ENCODE measurements at places on chromosomes 16 and 17.

DNA sequence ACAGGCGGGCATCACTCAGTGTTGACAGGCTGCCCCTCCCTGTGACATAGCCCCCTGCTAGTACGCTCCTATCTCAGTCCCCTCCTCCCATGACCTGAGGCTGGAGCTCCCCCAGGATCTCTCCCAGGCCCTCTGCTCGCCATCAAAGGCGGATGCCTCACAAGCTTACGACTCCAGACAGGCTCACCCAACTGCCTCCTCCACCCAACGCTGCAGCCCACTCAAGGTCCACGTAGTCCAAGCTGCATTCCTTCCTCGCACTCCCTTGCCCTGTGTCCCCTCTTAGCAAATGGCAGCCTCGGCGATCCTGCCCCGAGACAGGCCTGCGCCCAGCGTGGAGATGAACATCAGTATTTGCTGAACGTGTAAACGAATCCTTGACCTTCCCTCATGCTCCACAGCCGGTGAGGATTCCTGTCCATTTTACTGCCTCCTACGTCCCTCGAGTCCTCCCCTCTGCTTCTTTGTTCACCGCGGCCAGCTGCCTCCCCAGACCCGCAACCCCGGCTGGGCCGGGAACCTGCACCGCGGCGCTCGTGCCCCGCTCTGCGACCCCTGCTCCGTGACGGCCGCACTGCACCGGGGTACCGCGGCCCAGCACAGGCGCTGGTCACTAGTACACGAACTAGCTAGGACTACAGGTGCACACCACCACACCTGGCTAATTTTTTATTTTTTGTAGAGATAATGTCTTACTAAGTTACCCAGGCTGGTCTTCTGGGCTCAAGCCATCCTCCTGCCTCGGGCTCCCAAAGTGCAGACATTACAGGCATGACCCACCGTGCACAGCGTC, 838 bp upstream of the TMEM97 start:
- no peak for DNase-seq

DNA sequence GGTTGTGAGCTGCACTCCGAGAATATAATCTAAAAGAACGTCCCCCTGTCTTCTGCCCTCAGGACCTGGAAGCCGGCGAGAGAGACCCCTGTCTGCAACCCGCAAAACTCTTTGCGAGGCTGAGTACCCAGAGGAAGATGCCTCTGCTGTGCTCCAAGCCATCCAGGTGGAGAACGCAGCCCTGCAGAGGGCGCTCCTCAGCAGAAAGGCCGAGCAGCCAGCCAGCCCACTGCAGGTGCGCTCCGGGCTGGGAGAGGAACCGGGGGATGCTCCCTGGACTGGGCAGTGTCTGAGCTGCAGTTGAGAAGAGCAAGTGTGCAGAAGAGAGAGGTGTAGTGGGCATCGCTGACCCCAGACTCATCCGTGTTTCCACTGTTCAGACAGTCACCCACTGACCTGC, 148.3 kb downstream of the KATNIP start:
- no peak for DNase-seq

DNA sequence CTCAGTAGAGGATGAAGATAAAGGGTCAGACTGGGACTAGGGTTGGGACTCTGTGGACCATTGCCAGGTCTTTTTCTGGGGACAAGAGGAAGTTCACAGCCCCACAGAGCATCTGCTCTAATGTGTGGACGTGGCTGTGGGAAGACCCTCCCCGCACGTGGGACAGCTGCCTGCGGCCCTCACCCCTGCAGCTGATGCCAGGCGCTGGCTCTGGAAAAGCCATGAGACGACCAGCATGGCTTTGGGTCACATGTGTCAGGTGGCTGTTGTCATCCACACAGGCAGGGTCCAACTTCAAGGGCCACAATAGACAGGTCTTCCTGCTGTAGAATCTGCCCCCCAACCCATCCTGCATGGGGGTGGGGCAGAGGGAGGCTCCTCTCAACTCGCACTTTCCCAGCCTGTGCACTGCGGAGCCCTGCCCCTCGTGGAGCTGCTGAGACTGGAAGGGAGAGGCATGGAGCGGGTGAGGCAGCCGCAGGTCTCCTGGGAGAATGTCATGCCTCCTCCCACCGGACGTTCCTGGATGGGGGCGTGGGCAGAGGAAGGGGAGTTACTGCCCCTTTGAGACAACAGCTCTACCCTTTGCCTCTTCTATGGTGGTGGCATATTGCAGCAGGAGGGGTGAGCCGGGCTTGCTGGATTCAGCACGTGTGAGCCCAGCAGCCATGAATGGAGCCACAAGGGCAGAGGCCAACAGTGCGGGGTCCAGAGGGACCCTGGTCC, 53.4 kb downstream of the PIMREG start:
- DNase-seq, result no peak

GRCh38 chr16:67736858-67737257, 17.7 kb upstream of the GFOD2 start:
- no peak for DNase-seq

DNA sequence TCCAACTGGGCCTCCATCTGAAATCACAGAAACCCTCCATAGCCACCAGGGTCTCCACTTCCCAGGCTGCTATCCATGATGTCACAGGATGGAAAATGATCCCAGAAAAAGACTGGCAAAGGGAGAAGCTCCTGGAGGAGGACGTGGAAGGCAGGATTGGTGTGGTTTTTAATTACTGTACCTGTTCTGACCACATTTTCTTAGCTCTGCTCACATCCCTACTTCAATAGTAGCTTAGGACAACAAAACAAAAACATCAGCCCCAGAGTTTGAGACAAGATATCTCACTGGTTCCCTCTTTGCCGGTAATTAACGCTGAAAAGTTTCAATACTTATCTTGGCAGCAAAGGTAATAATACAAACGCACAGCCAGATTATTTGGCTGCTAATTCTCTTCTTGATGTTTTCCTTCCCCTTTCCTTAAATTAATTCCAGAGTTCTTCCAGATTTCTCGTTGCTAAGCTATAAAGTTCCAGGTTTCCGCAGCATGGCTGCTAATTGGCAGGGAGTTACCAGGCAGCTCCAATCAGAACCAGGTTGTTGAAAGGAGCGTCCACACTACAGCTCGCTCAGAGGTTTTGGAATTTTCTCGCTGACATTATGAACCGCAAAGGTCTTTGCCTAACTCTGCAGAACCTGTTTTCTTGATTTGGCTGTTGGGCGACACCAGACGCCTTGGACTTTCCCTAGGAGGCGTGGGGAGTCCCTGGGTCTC, 263.4 kb downstream of the MRTFB start:
- DNase-seq, result no peak

- no peak for DNase-seq
Observed at GRCh38 chr17:19321481-19322128, 40.9 kb downstream of the B9D1 start.

DNA sequence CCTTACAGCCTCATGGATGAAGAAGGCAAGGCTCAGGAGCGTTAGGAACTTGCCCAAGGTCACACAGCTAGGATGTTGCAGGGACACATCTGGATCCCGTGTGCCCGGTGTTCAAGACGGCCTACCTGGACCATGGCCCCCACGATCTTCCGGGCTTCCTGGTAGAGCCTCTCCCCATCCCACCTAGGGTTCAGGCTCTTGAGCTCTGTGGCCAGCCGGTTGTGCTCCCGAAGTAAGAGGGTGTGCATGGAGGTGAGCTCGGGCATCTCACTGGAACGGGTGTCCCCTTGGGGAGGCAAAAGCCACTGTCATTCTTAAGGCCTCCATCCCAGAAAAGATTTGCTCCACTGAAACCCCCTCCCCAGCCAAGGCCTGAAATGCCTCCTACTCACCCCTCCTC, 5.3 kb downstream of the MPO start:
- DNase-seq, result no peak

GRCh38 chr17:74214484-74215341, 1.3 kb downstream of the TTYH2 start:
- peak; percentile 41 for DNase-seq

- no peak for DNase-seq
Observed at GRCh38 chr17:46764000-46764708, 54.3 kb downstream of the WNT3 start.

DNA sequence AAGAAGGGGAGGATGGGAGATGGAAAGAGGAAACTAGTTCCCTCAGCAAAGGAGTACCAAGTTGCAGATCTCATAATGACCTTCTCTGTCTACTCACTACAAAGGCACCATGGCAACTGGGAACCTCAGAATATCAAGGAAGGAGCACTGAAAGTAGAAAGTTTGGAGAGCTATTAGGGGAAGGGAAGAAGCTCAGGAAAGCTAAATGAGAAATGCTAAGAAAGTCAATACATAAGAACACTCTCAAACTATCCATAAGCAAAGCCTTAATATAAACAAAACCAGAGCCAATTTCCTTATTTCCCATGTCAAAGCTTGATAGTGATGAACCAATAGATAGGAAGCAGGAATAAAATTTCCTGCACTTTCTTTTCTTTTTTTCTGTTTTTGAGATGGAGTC, 57.9 kb upstream of the C17orf78 start:
- DNase-seq, result no peak

DNA sequence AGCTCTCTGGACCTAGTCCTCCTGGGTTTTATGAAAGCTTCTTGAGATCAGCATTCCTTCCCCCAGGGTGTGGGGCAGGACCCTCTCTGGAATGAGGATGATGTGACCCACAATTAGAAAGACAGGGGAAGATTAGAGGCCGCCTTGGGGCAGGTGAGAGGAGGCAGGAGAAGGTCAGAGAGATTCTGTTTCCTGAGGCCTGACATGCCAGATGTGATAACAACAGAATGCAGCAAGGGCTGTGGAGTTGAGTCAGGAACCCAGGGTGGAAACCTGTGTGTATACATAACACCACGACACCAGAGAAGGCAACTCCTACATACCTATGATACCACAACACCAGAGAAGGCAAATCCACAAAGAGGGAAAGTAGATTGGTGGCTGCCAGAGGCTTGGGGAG, 5.4 kb upstream of the SLC5A10 start:
- no peak for DNase-seq

- DNase-seq, result no peak
Observed at GRCh38 chr16:4389051-4389955, 17.7 kb downstream of the VASN start.

GRCh38 chr16:3597226-3597625, 14.2 kb downstream of the SLX4 start:
- DNase-seq, result no peak

DNA sequence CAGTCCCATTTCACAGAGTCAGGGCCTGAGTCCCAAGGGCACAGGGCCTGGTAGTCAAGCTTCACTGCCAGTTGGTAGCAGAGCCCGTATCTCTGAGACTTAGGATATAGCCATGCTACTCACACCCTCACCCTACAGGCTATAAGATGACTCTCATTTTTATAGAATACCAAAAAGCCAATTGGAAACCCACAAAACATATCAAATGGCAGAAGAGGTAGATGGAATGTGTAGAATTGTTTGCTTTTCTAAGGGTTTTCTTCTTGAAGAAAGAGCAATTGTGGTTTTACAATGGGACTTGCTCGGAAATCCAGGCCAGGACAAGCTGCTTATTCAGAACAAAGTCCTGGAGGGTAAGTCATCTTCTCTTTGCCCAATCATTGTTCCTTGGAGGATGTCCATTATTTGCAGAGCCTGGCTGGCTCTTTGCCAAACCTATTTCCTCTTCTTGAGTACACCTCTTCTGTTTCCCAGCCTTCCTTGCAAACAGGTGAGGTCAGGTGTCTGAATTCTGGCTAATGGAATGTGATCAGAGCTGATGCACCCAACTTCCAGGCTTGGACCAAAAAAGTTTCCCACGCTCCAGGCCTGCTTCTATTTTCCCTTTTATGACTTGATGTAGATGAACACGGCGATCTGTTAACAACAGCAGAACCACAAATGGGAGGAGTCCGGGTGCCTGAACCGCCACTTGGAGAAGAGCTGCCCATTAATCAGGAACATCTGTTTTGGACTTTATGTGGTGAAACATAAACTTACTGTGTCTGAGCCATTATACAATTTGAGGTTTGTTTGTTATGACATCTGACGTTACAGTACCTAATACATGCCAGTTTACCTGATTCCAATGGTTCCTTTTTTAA, 16.9 kb upstream of the CCL22 start:
- no peak for DNase-seq

DNA sequence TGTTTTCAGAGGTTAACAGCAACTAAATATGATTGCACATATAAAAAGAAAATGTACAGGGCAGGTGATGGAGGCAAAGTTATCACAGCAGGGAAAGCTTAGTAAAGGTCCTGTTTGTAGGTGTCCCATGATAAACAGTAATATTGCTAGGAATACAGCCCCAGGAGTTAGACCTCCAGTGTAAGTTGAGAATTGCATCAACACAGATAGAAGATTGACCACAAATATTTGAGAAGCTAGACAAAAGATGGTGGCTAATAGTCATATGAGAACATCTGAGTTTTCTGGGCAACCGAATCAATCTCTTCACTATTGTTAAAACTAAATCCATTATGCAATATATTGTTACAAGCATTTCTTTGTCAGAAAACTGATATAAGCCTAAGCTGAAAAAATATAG, 152.6 kb downstream of the CDH11 start:
- no peak for DNase-seq

DNA sequence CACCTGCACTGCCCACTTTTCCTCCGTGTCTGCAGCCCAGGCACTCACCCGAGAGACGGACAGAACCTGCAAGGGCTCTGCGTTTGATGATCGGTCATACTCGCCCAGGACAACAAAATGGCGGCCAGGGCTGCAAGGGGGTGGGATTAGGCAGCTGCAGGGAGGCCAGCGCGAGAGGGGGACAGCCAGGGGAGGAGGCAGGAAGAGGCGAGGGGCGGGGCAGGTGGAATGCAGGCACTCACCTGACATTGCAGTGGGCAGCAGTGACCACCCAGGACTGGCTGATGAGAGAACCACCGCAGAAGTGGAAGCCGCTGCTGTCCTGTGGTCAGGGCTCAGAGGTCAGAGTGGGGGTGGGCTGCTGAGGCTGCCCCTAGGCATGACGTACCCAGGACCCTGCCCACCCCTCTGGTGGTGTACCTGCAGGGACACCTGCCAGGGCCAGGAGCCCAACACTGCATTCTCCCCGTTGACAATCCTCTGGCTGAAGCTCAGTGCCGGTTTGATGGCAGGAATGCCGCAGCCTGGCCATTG, 917 bp downstream of the CTRL start:
- DNase-seq, result no peak

- DNase-seq, result no peak
Observed at GRCh38 chr16:22008215-22009059, 526 bp downstream of the MOSMO start.

DNA sequence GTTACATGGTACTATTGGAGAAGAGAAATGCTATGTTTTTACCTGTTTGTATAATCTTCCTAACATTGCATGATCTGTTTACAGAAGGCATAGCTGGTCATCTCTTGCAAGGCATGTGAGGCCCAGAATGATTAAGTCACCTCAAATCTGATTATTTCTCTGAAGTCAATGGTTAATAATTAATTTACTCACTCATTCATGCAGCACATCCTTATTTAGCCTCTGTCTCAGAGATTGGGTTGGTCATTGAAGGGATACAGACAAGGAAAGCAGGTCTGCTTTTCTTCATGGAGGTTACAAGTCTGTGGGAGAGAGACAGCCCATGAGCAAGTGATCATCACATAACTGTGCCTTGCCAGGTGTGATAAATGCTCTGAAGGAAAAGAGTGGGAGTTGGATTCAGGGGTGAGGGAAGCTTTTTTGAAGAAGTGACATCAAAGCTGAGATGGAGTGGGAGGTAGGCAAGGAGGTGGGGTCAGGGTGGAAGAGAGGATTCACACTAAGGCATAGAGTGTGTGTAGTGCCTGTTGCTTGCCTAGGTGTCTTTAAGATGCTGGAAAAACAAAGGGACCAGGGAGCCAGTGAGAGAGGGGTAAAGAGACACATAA, 16.3 kb upstream of the RBFOX1 start:
- DNase-seq, result no peak
